ENCODE measurements at places on chromosomes 7 and 10. TPM values are rescaled to one million over a fixed set of nuclear protein-coding genes. Genes with fewer than 3 reads are reported as not detected.

ENKUR gene
- total RNA-seq: not detected

CPA4 gene
- total RNA-seq: not detected

PTF1A gene
- total RNA-seq: not detected

LEP gene
- not detected for total RNA-seq

SPDYE8 gene
- not detected for total RNA-seq

EZH2 gene
- total RNA-seq: 12.9 TPM

MRM2 gene
- total RNA-seq: 17.1 TPM

DNA sequence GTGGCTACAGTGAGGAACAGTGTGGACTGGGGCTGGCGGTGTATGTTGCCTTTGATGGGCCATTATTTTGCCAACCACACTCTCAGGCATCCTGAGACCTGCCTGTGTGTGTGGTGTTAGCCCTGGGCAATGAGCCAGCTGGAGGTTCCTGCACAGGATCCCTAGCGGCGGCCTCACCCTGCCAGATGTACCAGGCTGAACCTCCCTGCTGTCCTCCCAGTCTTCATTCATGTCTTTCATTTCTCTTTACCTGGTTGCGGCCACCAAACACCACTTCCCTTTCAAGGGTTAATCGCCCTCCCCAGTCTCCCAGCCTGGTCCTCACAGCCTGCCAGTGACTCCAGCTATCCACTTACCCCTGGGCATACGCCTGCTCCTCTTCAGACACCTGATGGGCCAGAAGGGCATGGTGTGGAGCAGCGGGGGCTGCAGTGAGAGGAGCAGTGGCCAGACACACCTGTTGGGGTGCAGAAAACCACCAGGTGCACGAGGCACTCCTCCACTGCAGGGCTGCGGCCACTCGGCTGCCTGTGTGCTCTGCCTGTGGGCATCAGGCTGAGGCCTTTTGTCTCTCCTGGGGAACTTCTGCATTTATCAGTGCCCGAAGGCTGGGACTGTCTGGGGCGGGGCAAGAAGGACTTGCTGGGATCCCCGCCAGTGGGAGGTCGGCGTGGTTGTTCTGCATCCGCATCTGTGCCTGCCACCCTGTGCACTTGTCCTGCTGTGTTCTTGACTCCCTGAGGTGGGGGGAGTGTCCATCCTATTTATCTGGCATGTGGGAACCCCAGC is 111.6 kb downstream of the ARHGAP22 start:
- DNase-seq: peak; percentile 21
- no peaks in the 10 kb centered on the region for H3K36me3 ChIP-seq
- no peaks in the 10 kb centered on the region for H3K4me1 ChIP-seq
- H3K27ac ChIP-seq: no peak overlapping the region
- H3K27me3 ChIP-seq: peaks cover 25% of the 10 kb centered on the region

DNA sequence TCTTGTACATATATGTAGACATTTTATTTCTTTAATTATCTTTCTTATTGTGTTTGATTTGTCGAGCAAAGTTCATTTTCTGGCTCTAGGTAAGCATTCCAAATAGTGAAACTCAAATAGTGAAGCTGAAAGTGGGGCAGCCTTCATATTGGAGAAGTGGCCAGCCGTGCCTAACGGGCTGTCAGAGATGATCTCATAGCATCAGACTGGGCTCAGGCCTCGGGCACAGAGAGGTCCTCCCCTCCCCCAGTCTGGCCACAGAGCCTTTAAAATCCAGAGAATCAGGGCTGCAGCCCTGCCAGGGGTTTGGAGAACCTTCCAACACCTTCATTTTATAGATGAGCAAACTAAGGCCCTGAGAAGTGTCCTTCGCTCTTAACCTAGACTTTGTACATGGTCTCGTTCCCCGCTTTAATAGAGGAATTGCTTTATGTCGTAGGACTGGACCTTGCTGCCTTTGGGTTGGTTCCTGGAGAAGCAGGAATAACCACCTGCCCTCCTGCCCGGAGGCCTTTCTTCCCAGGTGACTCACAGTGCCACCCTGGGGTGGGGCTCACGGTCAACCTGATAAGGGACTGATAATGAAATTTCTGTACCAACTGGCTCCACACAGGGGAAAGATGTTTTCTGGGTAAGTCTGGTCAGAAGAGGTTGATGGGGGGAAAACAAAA is 7.3 kb downstream of the TSPAN15 start:
- peak; percentile 92 for DNase-seq
- H3K4me1 ChIP-seq: peaks cover 78% of the 10 kb centered on the region
- no peaks in the 10 kb centered on the region for H3K27me3 ChIP-seq
- no peak overlapping the region for H3K4me3 ChIP-seq

DNA sequence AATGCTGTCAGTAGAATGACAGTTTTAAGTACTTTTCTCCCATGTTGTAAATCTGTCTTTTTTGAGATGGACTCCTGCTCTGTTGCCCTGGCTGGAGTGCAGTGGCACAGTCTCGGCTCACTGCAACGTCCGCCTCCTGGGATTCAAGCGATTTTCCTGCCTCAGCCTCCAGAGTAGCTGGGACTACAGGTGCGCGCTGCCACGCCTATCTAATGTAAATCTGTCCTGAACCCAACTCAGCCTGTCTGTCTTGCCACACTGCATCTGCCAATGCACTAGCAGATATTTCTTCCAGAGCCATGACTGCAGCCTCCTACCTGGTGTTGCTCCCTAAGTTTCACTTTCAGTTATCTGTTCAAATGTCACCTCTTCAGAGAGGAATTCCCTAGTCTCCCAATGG is 264.1 kb downstream of the PHF14 start:
- H3K4me1 ChIP-seq: no peaks in the 10 kb centered on the region
- H3K4me3 ChIP-seq: no peak overlapping the region
- H3K36me3 ChIP-seq: no peaks in the 10 kb centered on the region

- H3K4me1 ChIP-seq: no peaks in the 10 kb centered on the region
- no peaks in the 10 kb centered on the region for H3K27me3 ChIP-seq
- DNase-seq: no peak
- H3K27ac ChIP-seq: no peak overlapping the region
Measured at GRCh38 chr7:139321071-139321745, 19.9 kb upstream of the FMC1 start.

- no peaks in the 10 kb centered on the region for H3K36me3 ChIP-seq
- peaks cover 22% of the 10 kb centered on the region for H3K4me1 ChIP-seq
- H3K27ac ChIP-seq: no peak overlapping the region
- DNase-seq: no peak
Measured at GRCh38 chr7:124130-124949, 68.0 kb upstream of the FAM20C start.

GRCh38 chr7:157856873-157857577 is 520.2 kb downstream of the DNAJB6 start:
- H3K27me3 ChIP-seq: no peaks in the 10 kb centered on the region
- no peaks in the 10 kb centered on the region for H3K4me1 ChIP-seq
- no peak overlapping the region for H3K4me3 ChIP-seq
- H3K36me3 ChIP-seq: no peaks in the 10 kb centered on the region
- H3K27ac ChIP-seq: no peak overlapping the region

DNA sequence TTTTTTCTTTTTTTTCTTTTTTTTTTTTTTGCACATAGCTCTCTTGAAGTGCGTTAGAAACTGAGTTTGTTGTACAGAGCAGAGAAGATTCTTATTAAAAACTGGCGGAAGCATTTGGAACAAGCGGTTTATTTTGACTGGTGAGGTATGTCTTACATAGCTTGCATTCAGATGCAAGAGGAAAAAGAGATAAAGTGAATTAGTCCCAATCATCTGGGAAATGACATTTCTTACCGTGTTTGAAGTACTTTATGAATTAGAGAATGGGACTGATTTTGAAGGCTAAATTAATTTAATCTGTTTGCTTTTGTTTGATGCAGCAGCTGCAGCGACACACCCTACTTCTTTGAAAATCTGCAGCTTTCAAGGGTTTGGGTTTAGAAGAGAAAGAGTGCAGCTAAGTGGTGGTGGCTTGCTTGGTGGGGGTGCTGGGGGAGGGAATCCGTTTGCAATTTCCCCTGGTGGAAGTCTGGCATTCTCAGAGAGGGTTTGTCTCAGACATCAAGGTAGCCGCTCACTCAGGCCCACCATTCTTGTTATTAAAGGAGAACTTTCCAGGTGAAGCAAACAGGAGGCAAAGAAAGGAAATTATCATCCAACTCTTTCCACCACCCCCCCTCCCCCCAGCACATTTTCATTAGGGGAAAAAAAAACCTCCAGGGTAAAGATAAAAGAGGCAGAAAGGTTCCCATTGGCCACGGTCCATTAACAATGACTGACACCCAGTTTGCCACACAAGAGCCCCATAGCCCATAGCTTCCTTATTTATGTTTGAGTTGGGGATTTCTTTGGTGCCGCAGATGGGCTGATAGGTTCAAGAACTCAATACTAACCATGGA is 231.7 kb downstream of the SKIDA1 start:
- peaks cover 21% of the 10 kb centered on the region for H3K4me1 ChIP-seq
- no peaks in the 10 kb centered on the region for H3K27me3 ChIP-seq
- no peaks in the 10 kb centered on the region for H3K36me3 ChIP-seq
- H3K4me3 ChIP-seq: no peak overlapping the region
- no peak for DNase-seq

DNA sequence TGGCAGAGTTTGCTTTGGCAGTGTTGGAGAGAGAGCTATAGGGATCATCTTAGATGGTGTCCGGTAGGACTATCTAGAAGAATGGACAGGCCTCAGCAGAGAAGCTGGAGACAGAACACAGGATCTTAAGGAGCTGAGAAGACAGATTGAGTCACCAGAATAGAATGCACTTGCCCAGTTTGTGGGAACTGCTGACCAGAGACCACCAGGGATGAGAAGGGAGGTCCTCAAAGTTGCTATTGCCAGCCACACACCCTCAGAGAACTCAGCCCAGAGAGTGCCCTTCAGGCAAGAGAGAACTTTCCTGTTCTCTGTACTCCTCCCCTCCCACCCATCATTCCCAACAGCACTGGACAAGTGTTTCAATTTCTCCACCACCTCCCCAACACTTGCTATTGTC is 25.3 kb upstream of the GALNT11 start:
- no peak for DNase-seq
- H3K27ac ChIP-seq: no peak overlapping the region
- H3K36me3 ChIP-seq: no peaks in the 10 kb centered on the region
- no peak overlapping the region for H3K4me3 ChIP-seq

DNA sequence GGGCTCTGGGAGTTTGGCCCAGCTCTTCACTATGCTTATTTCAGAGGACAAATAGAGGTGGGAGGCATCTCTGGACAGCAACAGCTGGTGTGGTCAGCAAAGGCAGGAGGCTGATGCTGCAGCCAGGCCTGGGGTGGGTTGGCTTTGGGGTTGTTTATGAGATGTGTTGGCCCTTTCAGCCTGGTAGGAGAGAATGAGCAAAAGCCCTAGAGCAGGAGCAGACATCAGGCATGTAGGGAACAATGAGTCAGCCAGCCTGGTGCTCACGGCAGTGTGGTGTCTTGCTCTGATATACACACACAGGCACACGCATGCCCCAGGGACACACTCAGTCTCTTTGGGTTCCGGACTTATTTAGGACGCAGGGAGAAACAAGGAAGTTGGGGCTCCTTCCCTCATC is 157.1 kb downstream of the PRKCQ start:
- peaks cover 5% of the 10 kb centered on the region for H3K27me3 ChIP-seq
- H3K36me3 ChIP-seq: no peaks in the 10 kb centered on the region
- no peak for DNase-seq
- no peak overlapping the region for H3K27ac ChIP-seq
- no peak overlapping the region for H3K4me3 ChIP-seq

- DNase-seq: no peak
- no peaks in the 10 kb centered on the region for H3K27me3 ChIP-seq
- peaks cover 9% of the 10 kb centered on the region for H3K4me1 ChIP-seq
- no peak overlapping the region for H3K27ac ChIP-seq
Measured at GRCh38 chr10:76149182-76149581, 717.8 kb downstream of the LRMDA start.

GRCh38 chr10:46000538-46000937 is 28.2 kb downstream of the TIMM23 start:
- peaks cover 14% of the 10 kb centered on the region for H3K4me1 ChIP-seq
- H3K27ac ChIP-seq: no peak overlapping the region
- no peak for DNase-seq
- H3K4me3 ChIP-seq: no peak overlapping the region
- no peaks in the 10 kb centered on the region for H3K27me3 ChIP-seq
- H3K36me3 ChIP-seq: peaks cover 82% of the 10 kb centered on the region

DNA sequence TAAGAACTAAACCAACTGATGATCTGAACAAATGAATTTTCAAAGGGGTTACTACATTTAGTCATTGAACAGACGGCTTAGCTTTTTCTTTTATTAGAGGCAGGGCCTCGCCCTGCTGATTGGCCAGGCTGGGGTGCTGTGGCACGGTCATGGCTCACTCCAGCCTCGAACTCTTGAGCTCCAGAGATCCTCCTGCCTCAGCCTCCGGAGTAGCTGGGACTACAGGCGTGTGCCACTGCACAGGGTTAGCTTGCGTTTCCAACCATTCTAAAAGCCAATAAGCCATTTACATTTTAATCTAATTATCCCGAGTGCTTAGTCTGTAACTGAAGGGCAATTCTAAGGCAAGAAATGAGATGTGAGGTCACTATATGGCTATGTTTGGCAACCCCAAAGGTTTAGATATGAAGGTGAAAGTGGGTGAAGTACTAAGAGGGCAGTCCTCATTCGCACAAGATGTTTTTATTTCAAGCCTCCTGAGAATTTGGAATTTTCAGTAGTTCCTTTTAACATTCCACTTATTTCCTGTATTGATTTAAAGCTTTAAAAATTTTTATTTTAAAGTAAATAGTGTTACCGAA is 1.6 kb upstream of the CDK13 start:
- H3K4me3 ChIP-seq: peak overlapping the region; percentile 98
- H3K27me3 ChIP-seq: no peaks in the 10 kb centered on the region
- H3K4me1 ChIP-seq: peaks cover 10% of the 10 kb centered on the region
- H3K36me3 ChIP-seq: no peaks in the 10 kb centered on the region

DNA sequence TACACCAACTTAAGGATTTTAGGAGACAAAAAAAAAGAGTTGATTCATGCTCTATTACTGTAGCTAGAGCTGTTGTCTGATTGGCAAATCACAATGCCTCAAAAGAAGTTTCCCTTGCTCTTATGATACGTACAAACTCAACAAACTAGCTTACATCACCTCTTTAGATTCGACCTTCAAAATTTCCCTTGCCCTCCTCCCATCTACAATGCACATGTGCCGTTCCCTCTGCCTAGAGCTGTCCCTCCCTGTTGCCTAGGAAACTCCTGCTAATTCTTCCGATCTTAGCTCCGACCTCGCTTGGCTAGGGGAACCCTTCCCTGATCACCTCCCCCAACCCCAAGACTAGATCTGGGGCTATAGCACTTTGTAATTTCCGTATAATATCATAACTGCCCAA is 55.4 kb downstream of the MAP3K8 start:
- H3K4me3 ChIP-seq: no peak overlapping the region
- H3K27ac ChIP-seq: no peak overlapping the region
- no peaks in the 10 kb centered on the region for H3K27me3 ChIP-seq

- peak overlapping the region; percentile 98 for H3K27ac ChIP-seq
- no peak for DNase-seq
Measured at GRCh38 chr7:98285157-98286092, 3.9 kb downstream of the BRI3 start.

DNA sequence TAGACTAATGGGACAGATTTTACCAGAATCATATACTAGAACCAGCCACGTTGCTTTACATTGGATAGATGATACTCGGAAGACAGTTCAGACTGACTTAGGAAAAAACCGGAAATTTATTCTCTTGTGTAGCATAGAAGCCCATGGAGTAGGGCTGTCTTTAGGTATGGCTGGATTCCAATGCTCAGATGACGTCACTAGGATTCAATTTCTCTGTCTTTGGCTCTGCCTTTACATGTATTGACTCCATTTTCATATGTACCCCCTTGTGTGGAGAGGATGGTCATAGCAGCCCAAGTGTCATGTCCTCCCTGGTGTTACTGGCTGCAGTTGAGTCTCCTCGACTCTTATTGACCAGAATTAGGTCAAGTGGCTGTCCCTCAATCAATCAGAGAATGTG is 39.2 kb upstream of the SMNDC1 start:
- no peaks in the 10 kb centered on the region for H3K27me3 ChIP-seq
- no peak overlapping the region for H3K27ac ChIP-seq
- no peak for DNase-seq
- no peaks in the 10 kb centered on the region for H3K36me3 ChIP-seq
- H3K4me3 ChIP-seq: no peak overlapping the region

Measured in stomach (tissue), 19 donors.